Lung (tissue), 17 donors: ENCODE measurements at places on chromosomes 13 and 19.

DNA sequence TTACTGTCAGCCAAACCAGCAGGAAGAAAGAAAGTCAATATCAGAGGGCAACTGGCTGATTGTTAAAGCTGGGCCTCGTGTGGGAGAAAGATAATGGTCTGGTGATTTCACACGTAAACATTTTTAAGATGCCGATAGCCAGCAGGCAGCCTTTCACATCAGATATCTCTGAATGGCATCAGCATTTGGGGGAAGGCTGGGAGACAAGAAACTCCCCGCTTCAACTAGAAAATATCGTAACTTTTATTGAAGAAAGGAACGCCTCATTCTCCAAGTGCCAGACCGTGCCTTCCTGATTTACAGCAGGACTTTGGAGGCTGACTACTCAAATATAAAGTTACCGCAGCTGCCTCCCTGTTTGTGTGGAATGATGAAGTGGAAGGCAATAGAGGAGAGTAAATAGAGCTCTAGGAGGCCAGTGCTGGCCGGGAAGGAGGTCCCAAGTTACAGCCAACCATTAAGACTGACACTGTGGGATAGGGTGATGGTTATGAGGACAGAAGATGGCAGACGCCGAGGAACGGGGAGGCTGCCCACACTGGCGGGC, 284.3 kb upstream of the MAB21L1 start:
- DNase-seq, result no peak

GRCh38 chr13:32530841-32531253, 7.7 kb downstream of the N4BP2L2 start:
- DNase-seq, result peak; percentile 87

DNA sequence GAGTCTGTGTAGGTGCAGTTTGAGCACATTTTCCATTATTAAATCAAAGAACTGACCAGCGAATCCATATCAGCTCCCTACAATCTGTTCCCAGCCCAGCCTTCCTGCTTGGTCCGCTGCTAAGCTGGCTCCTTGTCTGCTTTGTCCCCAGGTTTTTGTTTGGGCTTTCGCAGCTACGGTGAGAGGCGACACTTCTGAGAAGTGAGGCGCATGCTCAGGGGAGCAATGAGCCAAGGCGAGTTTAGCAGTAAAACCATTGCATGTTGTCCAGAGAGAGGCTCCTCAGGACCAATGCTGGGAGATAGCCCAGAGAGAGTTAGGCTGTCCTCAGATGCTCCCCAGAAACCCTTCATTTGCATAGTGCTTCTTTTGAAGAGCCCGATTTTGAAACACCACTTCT, 162.0 kb downstream of the ITGBL1 start:
- DNase-seq, result no peak

DNA sequence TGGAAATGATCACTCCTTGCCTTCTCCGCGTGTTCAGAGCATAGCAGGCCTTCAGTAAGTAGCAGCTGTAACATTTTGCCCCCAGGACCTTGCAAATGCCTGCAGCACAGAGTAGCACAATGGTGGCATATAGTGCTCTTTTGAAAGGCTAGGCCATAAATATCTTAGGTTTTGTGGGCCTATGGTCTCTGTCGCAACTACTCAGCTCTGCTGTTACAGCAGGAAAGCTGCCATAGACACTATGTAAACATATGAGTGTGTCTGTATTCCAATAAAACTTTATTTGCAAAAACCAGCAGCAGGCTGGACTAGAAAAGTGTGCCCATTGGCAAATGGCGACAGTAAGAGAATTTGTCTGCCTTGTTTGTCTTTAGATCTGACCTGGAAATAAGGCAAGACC, 9.4 kb downstream of the ITPKC start:
- DNase-seq, result no peak

- no peak for DNase-seq
Measured at GRCh38 chr13:32837973-32838927, 178.0 kb upstream of the KL start.

DNA sequence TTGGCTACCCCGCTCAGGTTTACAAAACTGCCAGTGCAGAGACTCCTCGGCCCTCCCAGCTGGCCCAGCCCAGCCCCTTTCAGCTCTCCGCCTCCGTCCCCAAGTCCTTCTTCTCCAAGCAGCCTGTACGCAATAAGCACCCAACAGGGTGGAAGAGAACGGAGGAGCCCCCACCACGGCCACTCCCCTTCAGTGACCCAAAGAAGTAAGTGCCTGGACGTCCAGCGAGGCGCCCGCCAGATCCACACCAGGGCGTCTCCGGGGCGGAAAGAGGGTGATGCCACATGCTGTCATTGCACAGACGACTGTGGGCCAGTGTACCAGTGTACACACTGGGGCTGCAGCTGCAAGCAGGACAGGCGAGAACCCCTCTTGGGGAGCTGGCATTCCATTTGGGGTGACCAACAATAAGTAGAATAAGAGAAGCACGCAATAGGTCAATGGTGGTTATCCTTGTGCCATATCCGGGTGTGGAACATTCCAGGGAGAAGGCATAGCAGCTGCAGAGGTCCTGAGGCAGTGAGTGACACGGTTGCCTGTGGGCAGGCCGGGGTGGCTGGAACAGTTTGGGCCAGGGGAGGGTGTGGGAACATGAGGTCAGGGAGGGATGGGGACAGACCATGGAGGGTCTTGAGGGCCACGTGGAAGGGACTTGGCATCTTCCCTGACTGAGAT, 41.3 kb downstream of the DPF1 start:
- no peak for DNase-seq

DNA sequence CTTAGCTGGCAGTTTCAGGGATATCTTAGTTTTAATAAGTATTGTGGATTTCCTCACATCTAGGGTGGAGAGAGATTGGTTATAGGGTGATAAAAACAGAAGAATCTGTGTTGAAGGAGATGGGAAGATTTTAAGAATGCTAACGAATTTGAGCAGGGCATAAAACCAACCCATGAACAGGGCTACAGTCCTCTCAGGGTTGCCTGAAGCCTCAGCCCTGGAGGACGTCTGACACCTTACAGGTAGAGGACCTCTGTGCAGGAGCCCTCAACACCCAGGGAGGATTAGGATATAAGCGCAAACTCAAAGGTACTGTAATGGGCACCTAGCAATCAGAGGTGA, 461 bp upstream of the WASF3 start:
- DNase-seq, result no peak

DNA sequence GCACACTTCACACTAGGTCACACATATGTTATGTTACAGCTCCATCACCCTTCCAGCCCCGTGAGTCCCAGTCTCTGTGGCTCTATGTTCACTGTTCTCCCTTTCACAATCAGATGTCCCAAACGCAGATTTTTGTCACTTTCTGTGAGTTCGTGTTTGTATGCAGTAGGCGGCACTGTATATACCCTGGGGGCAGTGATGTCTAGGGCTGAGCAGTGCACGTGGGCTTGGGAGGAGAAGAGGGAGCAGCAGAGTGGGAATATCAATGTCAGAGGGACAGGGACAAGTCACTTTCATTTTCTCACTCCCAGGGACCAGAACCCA, 22.0 kb downstream of the PSG1 start:
- DNase-seq, result no peak

DNA sequence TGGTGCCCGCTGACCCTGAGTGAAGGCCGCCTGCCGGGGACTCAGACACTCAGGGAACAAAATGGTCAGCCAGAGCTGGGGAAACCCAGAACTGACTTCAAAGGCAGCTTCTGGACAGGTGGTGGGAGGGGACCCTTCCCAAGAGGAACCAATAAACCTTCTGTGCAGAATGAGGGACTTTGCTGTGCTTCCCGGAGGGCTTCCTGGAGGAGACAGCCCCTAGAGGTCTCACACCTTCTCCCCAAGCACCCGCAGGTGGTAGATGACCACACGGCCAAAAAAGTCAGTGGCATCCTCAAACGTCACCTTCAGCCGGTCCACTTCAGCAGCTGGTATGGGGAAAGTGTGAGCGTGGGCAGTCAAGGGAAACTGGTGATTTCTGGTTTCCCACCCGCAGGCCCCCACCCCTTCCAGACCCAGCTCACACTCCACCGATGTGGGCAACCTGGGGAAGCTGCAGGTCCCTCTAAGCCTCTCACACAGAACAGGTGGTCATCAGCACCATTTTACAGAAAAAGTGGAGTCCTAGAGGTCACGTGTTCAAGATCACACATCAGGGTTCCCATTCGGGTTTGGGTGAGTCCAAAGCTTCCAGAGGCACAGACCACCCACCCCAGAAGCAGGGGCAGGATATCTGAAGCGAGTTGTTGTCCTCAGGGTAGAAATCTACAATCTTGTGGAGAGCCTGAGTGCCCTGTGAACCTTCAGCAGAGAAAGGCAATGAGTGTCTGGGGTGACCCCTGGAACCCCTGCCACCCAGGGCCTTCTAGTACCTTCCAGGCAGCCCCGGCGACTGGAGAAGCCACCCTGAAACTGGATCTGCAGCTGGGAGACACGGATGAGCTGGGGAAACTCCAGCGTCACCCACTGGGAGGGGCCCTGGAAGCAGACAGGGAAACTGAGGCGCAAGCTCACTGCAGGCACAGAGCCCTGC, 1.2 kb downstream of the NR2C2AP start:
- no peak for DNase-seq

DNA sequence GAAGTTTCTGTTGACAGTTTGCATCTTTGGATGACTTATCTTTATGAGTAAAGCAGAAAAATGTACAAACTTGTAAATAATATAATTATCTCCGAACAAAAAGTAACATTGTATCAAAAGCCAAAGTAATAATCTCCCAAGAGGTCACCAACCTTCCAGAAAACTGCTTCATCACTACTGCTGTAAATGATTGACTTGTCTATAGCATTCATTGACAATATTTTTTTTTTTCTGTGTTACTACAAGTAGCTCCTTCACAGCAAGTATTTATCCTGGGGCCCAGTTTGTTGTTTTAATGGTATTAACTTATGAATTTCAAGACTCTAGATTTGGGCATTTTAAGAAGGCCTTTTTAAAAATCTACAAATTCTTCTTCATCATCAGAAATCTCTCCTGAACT, 242.4 kb downstream of the KLF12 start:
- no peak for DNase-seq

- no peak for DNase-seq
Measured at GRCh38 chr13:30829145-30829832, 76.8 kb upstream of the MEDAG start.

DNA sequence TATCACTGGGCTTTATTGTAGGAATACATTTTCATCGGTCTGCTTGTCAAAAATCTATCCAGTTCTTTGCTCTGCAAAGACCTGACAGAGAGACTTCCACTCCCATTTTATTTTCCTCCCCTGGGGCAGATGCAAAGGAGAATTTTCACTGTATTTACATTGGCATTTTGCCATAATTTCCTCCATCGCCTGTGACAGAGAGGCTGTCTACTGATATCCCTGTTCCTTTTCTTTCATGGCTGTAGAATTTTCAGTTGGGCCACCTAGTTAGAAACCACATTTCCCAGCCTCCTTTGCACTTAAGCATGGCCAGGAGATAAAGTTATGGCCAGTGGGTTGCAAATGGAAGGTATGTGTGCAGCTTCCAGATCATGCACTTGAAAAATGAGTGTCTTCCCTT, 89.3 kb downstream of the NUFIP1 start:
- no peak for DNase-seq

DNA sequence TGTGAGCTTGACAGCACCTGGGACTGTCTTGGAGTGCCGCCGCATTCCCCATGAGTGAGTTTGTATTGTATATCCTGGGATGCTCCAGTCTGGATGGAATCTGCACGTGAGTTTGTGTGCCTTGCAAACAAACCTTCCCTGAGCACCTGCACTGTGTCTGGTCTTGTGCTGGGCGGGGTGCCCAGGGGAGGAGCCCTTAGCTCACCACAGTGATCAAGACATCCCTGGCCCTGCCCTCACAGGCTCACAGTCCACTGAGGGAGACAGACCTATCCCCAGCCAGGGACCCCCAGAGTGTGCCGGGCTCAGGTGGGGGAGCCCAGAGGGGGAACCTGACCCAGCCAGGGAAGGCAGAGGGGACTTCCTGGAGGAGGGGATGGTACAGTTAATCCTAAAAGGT, 1.7 kb upstream of the BCAM start:
- DNase-seq, result no peak

GRCh38 chr19:41551212-41551610, 24.8 kb upstream of the CEACAM21 start:
- no peak for DNase-seq

DNA sequence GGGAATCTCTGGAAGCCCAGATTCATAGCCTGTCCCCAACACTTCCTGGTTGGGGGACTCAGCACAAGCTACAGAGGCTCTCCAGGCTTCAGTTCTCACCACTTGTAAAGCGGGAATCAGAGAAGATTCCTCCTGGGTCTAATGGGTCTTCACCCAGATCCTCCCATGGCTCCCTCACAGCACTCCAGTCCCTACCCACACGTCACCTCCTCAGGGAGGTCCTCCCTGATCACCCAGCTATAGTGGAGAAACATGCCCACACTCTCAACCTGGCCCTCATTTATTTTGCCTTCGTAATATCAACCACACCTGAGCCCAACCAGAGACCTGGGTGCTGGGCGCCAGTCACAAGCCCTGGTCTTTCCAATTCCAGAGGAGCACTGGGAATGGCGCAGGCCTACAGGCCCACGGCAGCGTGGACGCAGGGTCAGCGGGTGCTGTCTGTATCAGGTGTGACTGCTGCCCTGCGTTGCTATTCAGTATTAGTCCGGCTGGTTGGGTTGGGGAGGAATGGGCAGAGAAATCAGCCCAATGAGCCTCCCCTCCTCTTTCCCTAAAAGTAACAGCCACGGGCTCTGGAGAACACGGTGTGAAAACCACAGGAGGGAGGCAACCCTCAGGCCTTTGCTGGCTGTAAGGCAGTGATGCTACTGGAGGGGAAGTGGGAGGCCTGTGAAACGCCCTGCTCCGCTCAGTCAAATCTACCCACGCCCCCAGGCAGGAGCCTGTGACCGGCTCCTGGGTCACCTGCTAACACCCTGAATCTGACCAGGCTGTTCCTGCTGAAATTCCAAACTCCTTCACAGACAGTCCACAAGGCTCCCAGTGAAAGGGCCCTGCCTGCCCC, 5.2 kb downstream of the AKT2 start:
- no peak for DNase-seq

- DNase-seq, result no peak
Measured at GRCh38 chr13:20101467-20102316, 59.2 kb downstream of the GJA3 start.

DNA sequence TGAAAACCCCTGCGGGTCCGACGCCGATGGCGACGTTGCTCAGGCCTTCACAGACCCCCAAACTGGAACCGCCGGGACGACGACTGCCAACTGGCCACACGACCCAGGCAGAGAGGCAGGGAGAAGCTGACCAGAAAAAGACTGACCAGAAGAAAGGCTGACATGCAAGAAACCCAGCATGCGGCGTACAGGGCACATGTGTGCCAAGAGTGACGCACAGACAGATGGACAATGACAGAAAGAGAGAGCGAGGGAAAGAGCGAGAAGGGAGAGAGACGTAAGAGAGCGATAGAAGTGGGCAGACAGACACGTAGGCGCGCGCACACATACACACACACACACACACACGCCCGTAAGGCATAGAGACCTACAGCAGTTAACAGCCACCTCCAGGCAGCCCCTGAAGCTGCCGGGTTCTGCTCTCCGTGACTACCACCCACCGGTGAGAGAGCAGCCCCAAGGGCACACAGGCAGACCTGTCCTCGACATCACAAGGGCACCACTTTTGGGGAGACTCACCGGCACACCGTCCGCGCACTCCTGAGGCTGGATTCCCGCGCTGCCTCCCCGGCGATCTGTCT, 67.2 kb upstream of the ZNF527 start:
- no peak for DNase-seq
